Fibroblast of the aortic adventitia (primary cell): ENCODE measurements at places on chromosomes 4 and X. TPM values are rescaled to one million over a fixed set of nuclear protein-coding genes. Genes with fewer than 3 reads are reported as not detected.

Gene CXCL8
- 0.98 and 2.4 TPM in 2 replicates for total RNA-seq

Gene ACOT9
- 52.8 and 83.0 TPM in 2 replicates for total RNA-seq

DNA sequence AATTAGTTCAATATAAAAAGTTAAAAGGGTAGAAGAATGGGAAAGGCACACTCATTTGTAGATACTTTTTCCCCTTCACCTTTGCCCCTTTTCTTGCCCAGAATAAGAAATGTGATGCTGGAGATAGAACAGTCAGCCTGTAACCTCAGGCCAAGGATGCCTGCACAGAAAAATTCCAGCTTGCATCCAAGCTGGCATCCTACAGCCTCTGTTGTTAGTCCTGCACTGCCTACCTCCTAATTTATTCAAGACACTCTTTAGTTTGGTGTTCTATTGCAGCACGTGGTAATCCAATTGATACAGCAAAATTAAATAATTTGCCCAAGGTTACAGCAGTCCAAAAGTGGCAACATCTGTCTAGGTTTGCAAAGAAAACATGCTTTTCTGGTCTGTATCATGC, 9.7 kb upstream of the USO1 start:
- DNase-seq = no peak

- no peak for DNase-seq
These were observed 48.0 kb downstream of the SORCS2 start for GRCh38 chr4:7240306-7240705.

- DNase-seq = no peak
These were observed 1.8 kb downstream of the DCAF8L2 start for GRCh38 chrX:27591938-27592337.

- peak; percentile 23 for DNase-seq
These were observed 53.9 kb upstream of the KIAA1210 start for GRCh38 chrX:119181491-119181890.

DNA sequence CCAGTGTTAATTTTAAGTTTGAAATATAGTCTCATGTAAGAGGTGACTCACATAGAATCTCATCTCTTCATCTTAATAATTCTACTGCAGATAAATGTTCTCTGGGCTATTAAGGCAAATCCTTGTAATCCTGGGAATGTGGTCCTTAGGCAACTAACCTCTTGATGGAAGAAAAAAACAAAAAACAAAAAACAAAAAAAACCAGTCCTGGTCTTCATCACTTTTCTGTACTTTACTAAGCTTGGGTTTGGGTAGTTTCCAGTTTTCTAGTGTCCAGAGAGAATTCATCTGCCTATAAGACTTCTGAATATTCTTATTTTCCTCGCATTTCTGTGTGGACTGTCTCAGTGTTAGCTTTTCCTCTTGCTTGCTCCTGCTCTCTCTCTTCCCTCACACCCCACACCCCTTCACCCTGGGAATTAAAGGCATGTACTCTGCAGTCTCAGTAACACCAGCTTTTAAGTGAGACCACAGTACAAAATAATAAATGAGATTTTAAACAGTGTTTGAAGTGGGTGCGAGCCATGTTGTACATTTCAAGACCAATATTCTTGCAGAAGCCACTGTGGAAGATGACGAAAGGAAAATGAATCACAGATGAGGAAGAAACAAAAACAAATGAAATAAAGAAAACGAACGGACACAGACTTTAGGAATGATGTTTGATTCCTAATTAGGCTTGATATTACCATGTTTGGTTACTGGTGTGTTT, 51.7 kb downstream of the HAND2 start:
- DNase-seq = peak; percentile 49

GRCh38 chrX:11053351-11053750, 57.8 kb upstream of the HCCS start:
- DNase-seq = no peak

DNA sequence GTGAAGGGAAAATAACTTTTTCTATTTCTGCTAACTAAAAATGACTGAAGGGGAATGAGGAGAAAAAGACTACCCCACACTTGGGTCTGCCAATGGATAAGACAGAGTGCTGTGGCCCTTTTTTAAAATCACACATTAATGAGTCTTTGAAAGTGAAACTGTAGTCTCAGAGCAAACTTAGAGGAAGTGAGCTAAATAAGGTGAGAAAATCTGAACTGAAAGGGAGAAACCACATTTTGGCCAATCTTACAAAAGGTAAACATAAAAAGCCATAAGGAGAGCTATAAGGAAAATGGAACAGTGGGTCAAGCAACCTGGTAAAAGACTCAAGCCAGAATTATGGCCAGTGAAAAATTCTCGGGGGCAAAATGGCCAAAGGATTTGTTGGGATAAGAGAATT, 755.1 kb upstream of the IGFBP7 start:
- DNase-seq = no peak

DNA sequence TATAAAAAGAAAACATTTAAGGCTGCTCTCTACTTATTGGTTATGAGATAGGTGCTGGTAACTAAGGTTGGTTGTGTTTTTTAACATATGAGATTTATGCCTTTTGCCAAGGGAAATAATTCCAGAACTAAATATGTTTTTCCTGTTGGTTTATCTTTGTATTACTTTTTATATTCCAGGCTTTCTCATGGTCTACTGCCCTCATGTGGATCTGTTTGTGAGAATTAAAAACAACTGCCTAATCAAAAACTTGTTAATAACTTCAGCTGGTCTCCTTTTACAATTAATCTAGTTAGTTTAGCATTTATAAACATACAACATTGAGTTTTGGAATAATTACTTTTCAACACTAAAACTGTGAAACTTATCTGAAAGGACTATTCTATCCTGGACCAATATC, 1208.3 kb downstream of the ADGRL3 start:
- no peak for DNase-seq

DNA sequence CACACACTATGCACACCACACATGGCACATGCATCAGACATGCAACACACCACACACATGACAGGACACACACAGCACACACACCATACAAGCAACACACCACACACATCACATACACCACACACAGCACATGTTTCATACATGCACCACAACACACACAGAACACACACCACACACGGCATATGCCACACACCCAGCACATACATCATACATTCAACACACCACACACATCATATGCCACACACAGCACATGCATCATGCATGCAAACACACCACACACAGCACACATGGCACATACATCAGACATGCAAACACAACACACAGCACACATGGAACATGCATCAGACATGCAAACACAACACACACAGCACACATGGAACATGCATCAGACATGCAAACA, 80.7 kb upstream of the LRPAP1 start:
- DNase-seq = no peak

GRCh38 chr4:152032722-152033131, 271.9 kb upstream of the GATB start:
- DNase-seq = peak; percentile 95

DNA sequence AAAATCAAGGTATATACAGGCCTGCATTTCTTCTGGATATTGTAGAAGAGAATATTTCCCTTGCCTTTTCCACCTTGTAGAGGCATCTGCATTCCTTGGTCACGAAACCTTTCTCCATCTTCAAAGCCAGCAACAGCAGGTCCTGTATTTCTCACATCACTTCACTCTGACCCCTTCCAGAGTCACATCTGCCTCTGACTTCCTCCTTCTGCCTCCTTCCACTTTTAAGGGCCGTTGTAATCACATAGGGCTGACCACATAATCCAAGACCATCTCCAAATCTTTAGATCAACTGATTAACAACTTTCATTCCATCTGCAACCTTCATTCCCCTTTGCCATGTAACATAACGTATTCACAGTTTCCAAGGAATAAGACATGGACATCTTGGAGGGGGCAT, 38.3 kb upstream of the NDP start:
- no peak for DNase-seq
